ENCODE measurements at places on chromosomes 12 and 14.

DNA sequence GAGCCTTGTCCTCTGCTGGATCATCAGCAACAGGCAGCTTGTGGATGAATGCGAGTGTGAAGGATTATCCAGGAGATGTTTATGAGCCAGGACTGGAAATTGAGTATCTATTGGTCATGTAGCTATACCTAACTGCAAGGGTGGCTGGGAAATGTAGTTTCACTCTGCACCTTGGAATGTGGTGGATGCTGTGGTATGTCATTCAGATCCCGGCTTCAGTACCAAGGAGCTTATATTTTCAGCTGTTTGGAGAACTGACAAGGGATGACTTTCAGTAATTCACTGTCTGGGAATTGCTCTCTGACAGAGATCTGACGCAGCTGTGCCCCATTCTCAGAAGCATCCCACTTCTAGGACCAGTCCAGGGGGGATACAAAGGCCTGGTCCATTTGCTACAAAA, 792.3 kb upstream of the NOVA1 start:
- no peak for DNase-seq

DNA sequence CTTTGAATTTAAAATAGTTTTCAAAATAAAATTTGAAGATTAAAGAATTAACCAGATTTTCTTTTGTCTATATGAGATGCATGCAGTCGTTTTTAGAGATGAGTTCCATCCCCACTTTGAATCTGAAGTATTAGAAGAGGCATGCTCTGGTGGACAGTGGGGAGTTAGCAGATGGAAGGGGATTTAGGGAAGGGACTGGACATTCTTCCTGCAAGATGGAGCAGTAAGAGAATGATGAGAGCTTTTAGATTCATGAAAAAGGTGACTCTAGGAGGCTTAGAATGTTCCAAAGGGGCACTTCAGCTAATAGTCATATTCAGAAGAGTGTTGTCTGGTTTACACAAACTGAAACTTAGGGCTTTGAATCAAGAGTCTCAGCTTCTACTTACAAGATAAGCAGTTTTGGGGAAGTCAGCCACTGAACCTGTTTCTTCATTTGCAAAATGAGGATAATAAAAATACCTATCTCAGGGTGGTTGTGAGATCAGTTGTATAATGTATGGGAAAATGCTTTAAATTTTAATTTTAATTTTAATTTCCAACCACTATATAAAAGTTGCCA, 3.7 kb downstream of the ZBTB1 start:
- DNase-seq: no peak

GRCh38 chr14:62800577-62800976, 244.7 kb downstream of the KCNH5 start:
- no peak for DNase-seq

- no peak for DNase-seq
Observed at GRCh38 chr12:4866299-4866698, 43.4 kb upstream of the KCNA1 start.

- DNase-seq: no peak
Observed at GRCh38 chr14:105711841-105712460, 185.6 kb downstream of the TMEM121 start.

- no peak for DNase-seq
Observed at GRCh38 chr12:7439579-7440505, 4.1 kb downstream of the CD163L1 start.

GRCh38 chr12:71128191-71128788, 29.5 kb downstream of the TSPAN8 start:
- no peak for DNase-seq

GRCh38 chr12:91763654-91764370, 381.8 kb downstream of the BTG1 start:
- DNase-seq: no peak

DNA sequence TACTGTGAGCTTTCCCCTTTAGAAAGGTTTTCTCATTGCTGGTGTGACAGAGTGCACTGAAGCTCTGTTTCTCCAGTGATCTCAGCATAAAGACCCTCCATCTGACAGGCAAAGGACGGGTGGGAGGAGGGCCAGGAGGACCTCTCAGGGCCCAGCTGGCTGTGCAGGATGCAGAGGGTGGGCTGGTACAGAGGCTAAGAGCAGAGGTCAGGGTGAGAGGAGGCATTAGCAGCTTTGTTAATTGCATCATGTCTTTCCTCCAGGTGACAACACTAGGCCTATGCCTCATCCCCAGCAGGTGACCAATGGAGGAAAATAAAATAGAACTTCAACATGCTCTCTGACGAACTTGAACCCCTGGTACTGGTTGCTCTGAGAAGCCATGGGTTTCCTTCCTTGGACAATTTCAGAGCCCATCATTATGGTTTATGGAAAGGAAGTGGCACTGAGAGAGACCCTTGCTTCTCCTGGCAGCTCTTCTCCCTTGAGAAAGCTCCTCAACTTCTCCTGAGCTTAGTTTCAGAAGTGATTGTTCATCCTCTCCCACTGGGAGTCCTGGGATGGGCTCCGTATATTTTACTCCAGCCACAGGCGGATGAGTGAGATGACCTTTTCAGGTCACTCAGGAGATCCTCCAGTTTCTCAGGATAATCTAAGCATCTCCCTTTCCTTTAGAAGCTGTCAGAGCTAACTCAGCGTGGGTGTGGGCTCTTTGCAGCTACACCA, 45.8 kb upstream of the ATP23 start:
- DNase-seq: no peak

GRCh38 chr12:71456316-71456715, 16.7 kb downstream of the LGR5 start:
- no peak for DNase-seq
